ENCODE measurements at places on chromosomes 3 and 15.

GRCh38 chr15:33679061-33679460 lies 289.2 kb upstream of the CHRM5 start:
- DNase-seq, result no peak

DNA sequence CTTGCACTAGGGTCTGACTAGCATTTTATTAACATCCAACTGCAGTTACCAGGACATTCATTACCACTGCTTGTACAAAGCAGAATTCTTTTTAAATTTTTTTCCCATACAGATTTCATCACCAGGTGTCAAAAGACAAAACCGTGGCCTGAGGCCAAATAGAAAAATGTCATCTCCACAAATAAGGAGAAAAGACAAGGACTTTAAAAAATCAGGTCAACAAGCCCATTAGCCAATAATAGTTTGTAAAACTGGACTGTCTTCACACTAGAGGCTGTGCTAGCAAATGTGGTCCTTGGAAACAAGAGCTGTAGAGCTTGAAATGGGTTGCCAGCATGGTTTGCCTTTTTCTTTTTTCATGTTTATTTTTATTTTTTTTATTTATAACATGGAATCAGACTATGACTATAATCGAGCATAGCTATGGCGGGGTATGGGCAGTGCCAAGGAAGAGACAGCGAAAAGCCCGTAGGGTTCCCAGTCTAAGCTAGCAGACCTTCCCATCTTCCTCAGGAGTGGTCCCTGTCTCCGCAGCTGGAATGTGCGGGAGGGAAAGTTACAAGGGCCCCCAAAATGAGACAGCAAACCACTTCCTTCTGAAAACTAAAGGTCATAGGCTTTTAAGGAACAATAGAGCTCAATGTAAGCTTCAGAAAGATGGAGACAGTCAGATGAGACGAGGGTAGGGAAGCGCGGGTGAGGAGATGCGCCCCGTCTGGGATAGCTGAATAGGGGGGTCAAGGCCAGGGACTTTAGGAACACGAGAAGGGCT lies 1.5 kb downstream of the PTPN9 start:
- no peak for DNase-seq

GRCh38 chr3:14124223-14124614 lies 451 bp downstream of the CHCHD4 start:
- DNase-seq, result no peak

- no peak for DNase-seq
Observed at GRCh38 chr15:63191895-63192618, 2.7 kb downstream of the RAB8B start.

DNA sequence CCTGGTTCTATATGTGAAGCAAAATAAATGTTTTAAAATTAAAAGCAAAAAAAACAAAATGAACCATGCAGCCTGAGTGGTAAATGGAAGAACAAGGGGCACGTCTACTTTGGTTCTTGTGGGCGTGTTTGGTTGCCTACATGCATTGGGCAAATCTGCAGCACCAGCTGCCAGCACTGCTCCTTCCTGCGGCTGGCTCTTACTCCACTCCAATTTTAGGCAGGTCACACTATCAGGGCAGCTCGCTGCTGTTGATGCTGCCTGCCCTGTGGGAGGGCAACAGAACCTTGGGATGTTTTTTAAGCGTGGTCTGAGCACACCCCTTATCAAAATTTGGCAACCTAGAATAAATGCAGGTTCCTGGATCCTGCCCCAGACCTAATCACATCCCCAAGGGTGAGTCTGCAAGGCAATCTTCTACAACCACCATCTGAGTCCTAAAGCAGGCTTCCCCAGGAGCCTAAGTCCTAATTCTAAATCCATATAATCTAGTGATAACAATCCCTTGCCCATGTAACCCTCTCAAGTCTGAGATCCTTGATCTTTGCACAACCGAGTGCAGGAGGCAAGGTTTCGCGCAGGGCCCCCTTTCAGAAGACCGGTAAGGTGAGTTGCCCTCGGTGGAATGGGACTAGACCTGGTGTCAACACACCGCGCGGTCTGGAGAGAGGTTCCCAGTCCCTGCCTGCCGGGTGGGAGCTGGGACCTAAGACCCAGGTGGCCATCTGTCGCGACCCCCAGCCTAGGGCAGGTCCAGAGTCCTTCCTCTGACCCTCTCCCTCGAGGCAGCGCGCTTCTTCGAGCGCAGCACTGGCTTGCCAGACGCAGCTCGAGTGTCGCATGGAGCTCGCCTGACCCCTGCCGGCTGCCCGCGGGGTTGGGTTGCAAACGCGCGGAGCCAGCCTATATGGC lies 15.9 kb downstream of the IVD start:
- no peak for DNase-seq

- DNase-seq, result no peak
Observed at GRCh38 chr3:145936971-145937370, 224.0 kb downstream of the PLOD2 start.

GRCh38 chr3:161310649-161311423 lies 60.5 kb downstream of the SPTSSB start:
- no peak for DNase-seq

GRCh38 chr3:128067489-128067888 lies 15.3 kb downstream of the SEC61A1 start:
- no peak for DNase-seq

GRCh38 chr3:52847241-52847640 lies 12.4 kb upstream of the MUSTN1 start:
- DNase-seq, result no peak

GRCh38 chr3:3355442-3355841 lies 176.0 kb upstream of the CRBN start:
- no peak for DNase-seq

GRCh38 chr3:74756674-74757073 lies 142.2 kb upstream of the CNTN3 start:
- no peak for DNase-seq

DNA sequence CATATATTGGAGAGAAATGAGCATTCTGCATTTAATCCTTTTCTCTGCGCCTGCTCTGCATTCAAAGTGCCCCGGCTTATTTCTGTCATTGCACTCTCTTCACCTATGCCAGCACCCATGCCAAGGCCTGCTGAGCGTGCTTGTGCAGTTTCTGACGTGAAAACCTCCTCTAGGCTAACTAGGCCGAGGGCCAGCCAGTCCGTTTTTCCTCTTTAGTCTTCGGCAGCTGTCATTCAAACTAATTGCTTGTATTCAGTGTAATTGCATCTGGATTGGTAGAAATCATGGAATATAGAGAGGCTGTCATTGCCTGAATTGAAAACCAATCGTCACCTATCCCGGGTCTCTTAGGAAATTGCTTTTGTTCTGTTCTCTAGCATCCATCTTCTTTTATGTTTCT lies 94.0 kb downstream of the ARPP21 start:
- DNase-seq, result no peak
